ENCODE measurements at places on chromosomes 3 and 15.
A peak's percentile ranks its signal among the peaks of the same experiment; 100 is the strongest.

GRCh38 chr3:149368201-149368673 lies 9.2 kb downstream of the TM4SF1 start:
- no peak for DNase-seq

- DNase-seq: no peak
These were observed 242.9 kb upstream of the BHLHE40 start for GRCh38 chr3:4736284-4736861.

DNA sequence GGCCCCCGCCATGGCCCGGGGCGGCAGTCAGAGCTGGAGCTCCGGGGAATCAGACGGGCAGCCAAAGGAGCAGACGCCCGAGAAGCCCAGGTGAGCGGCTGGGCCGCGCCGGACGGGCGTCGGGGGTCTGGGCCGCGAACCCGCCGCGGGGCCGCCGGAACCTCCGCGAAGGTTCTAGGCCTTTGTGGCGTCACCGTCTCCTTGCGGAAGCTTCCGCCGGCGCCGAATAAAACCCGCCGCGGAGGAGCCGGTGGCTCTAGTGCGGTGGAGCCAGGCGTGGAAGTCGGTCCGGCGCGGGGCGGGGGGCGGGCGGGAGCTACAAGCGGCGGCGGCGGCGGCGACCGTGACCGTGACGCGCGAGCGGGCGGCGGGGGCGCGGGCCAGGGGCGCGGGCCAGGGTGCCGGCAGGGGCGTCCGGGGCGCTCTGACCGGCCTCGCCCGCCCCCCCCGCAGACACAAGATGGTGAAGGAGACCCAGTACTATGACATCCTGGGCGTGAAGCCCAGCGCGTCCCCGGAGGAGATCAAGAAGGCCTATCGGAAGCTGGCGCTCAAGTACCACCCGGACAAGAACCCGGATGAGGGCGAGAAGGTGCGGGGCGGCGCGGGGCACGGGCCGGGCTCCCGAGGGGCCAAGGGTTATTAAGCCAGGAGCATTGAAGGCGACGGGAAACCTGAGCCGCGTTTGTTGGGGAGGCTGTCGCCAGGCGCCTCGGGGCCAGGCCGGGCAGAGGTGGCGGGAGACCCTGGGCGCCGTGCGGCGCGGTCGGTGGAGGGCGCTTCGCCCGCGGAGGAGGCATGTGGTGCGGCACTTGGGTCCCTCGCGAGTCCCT lies at the start of gene DNAJA4:
Gene DNAJA4 (plus strand): TSS at position 259 of the 833 bp plus-strand sequence. CDS start 202 bp downstream, at position 461.
- no peak for DNase-seq

DNA sequence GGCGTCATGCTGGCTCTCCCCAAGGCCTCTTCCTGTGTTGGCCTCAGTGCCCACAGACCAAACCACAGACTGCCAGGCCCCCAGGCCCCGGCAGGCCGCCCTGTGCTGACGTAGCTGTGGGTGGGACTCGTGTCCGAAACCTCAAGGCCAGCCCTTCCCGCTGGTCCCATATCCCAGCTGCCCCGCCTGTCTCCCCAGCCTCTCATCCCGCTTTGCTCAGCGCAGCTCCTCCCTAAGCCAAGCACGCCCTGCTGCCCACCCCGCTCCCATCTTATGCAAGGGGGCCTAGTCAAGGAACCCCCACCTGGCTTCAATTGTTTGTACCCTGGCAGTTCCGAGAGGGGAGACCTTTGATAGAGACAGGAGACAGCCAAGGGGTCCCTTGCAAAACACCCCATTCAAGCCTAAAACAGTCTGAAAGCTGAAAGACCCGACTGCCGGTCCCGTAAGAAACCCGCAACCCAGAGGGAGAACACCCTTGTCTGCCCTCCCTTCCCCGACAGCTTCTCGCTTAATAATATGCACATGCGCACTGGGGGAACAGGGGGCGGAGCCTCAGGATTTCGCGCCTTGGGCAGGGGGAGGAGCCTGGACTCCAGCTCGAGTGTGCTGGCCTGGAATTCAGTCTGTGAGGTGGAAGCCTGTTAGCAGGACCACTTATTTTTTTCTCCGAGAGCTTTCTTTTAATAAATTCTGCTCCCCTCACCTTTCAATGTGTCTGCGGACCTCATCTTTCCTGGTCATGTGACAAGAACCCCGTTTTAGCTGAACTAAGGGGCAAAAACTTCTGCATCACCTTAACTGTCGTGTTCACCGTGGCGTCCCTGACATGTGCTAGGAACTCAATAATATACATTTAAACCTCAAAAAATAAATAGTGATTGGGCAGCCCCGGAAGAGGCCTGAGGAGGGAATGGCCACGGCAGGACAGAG lies 17.2 kb downstream of the TNFAIP8L3 start:
- no peak for DNase-seq

- peak; percentile 6 for DNase-seq
These were observed 669.5 kb downstream of the SQOR start for GRCh38 chr15:46304321-46304720.

DNA sequence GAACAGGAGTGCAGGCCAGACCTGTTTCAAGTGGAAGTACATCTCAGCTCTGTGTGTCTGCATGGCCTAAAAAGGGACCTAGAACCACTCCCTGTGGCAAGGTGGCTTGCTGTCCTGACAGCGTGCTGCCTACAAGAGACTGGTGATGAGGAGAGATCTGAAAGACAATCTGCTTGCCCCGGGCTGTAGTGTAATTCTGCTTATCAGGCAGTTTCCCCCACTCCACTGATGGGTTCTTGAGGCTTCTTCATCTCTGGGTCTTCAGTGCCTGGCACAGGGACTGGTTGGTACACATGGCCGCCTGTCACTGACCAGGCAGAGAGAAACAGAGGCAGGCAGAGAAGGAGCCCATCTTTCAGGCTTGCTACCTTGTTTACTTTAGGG lies 57.6 kb downstream of the HEG1 start:
- DNase-seq: no peak

- no peak for DNase-seq
These were observed 63.0 kb downstream of the KCNAB1 start for GRCh38 chr3:156183396-156183795.

- DNase-seq: no peak
These were observed 41.8 kb upstream of the SETMAR start for GRCh38 chr3:4261406-4261805.

GRCh38 chr3:193772422-193772763 lies 179.4 kb downstream of the OPA1 start:
- DNase-seq: no peak

DNA sequence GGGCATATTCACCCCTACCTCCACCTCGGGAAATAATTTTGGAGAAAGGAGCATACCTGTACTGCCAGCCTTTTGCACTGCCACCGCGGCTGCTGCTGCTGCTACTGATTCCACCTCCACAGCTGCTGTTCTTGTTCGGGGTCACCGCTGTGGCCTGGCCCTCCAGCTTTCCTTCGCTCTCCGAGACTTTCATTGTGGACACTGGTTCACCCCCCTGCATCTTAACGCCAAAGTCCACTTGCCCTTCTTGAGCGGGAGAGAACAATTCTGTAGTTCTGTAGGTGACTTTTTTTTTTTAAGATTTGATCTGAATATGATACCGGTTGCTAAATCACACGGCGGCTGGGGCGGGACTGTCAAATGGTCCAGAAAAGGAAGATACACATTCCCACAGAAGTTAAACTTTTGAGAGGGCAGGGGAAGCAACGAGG lies 701 bp downstream of the OSBPL11 start:
- no peak for DNase-seq

DNA sequence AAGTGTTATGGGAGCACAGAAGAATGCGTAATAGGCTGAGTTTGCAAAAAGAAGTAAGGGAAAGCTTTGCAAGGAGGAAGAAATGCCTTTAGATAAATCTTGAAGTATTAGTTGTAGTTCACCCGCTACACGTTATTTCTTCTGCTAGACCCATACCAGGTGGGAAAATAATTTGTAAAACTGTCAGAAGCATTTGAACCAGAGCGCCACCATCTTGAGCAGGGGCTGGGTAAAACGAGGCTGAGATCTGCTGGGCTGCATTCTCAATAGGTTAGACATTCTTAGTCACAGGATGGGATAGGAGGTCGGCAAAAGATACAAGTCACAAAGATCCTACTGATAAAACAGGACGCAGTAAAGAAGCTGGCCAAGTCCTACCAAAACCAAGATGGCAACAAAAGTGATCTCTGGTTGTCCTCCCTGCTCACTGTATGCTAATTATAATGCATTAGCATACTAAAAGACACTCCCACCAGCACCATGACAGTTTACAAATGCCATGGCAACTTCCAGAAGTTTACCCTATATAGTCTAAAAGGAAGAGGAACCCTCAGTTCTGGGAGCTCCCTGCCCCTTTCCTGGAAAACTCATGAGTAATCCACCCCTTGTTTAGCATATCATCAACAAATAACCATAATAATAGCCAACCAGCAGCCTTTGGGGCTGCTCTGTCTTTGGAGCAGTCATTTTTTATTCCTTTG lies 50.0 kb upstream of the ZNF280D start:
- DNase-seq: no peak

GRCh38 chr3:21830541-21830940 lies 79.5 kb upstream of the ZNF385D start:
- no peak for DNase-seq

GRCh38 chr3:158991146-158991705 lies 189.4 kb downstream of the MFSD1 start:
- DNase-seq: no peak

DNA sequence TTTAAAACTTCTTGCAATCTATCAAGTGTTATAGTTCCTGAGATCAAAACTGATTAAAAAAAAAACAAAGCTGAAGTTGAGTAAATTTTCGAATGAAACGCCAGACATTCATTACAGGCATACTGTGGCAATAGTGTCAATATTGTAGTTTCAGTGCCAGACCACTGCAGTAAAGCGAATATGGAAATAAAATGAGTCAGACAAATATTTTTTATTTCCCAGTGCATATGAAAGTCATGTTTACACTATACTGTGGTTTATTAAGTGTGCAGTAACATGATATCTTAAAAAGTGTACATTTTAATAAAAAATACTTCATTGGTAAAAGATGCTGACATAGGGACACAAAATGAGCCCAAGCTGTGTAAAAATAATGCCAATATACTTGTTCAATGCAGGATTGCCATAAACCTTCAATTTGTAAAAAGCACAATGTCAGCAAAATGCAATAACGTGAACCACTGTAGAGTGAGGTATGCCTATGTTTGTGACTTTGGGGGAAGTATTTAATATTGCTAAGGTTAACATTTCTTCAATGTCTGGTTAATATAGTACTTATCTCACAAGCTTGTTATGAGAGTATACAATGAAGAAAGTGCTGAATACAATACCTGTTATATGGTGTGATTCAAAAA lies 1473.9 kb upstream of the GBE1 start:
- DNase-seq: no peak

GRCh38 chr3:24764236-24764915 lies 269.7 kb upstream of the THRB start:
- no peak for DNase-seq

GRCh38 chr15:99729920-99730319 lies 3.3 kb downstream of the LYSMD4 start:
- peak; percentile 21 for DNase-seq

Measured in HEK293T (cell line).